Esophagus muscularis mucosa (tissue), 4 donors: ENCODE measurements at places on chromosomes 12 and 14. TPM values are rescaled to one million over a fixed set of nuclear protein-coding genes. Genes with fewer than 3 reads are reported as not detected.
A peak's percentile ranks its signal among the peaks of the same experiment; 100 is the strongest.

DNA sequence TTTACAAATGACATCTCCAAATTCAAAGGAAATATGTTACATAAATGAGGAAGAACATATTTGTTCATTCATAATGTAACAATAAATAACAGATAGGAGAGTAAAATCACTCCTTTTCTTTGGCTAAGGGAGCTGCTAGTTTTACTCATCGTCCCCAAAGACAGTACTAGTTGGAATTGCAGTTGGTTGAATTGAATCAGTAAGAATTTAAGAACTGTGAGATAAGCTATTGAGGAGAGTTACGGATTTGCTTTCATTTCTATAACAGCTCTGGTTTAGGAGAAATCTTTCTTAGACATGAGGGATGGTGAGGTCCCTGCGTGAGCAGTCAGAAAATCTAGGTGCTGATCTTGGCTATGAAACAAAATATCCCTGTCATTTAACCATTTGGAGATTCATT is 402.8 kb downstream of the AEBP2 start:
- no peak for DNase-seq
- peak overlapping the region; percentile 19 for H3K4me3 ChIP-seq
- H3K36me3 ChIP-seq = no peaks in the 10 kb centered on the region

DNA sequence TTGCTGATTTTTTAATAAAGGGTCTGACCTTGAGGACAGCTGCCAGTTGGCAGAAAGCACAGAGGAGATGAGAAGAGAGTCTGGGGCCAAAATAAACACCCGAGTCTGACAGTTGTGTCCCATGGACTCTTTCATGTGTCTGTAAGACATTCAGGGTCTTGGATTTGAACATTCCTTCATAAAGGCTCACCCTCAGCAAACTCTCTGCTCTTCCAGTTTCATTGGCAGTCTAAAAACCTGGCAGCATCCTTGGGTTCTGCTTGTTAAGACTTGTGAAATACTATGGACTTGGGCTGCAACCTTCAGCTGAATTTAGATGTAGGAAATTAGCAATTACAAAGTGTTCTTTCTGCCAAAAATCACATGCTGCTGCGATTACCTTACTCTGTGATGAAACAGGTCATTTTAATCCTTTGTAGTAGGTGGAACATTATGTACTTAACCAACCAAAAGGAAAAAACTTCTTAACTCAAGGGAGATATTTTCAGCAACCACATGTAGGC is 32.0 kb upstream of the LMNTD1 start:
- H3K27me3 ChIP-seq = no peaks in the 10 kb centered on the region
- DNase-seq = no peak
- H3K27ac ChIP-seq = peak overlapping the region; percentile 63
- H3K4me1 ChIP-seq = peaks cover 29% of the 10 kb centered on the region

DNA sequence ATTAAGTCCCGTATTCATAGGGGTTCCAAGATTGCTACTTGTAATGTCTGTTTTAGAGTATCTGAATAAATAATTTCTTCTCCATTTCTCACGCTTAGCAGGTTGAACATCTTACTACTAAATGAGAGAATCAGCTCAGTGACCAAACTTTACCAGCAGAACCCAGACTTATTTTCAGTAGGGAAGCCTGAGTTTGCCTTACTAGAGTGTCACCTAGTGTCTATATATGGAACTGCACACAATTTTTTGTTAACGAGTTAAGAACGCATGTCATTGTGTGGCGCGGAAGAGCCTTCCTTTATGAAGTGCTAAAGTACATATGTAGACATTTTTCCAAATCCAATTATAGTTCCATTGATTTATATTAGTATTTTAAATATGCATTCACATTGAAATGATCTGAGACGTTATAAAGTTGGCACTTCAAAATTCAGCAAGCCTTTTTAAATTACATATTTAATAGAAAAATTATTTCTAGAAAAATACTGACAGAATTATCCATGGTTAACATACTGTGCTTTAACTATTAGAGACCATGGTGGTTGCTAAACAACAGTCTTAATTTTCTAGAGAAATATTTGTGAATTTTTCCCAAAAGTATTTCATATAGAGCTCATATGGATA is 88.3 kb downstream of the RPS29 start:
- H3K36me3 ChIP-seq = no peaks in the 10 kb centered on the region
- H3K4me3 ChIP-seq = no peak overlapping the region
- H3K4me1 ChIP-seq = no peaks in the 10 kb centered on the region
- no peak for DNase-seq
- peaks cover 11% of the 10 kb centered on the region for H3K27me3 ChIP-seq

DNA sequence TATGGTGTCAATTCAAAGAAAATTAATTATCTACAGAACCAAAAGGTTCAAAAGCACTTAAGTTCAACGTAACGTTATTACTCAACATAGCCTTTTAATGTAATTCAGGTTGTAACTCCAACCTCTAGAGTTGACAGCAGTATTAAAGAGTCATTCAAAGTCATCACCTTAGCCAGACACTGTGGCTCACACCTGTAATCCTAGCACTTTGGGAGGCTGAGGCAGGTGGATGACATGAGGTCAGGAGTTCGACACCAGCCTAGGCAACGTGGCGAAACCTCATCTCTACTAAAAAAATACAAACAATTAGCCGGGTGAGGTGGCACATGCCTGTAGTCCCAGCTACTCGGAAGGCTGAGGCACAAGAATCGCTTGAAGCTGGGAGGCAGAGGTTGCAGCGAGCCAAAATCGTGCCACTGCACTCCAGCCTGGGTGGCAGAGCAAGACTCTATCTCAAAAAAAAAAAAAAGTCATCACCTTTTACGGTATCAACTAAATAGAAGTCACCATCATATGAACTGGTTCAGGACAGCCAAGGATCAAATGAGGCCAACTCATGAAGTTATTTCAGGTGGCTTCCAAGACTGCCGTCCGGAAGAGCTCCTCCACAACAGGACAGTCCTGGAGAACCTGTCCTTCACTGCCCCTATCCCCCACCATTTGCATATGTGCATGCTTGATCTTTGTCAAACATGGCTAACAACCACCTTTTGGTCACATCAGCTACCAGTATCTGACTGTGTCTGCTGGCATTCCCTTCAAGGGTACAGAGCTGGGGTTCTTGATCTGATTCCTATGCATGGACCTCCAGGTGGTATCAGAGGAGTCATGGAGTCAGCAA is 4.2 kb downstream of the PPTC7 start:
- H3K4me1 ChIP-seq = peaks cover 72% of the 10 kb centered on the region
- H3K27ac ChIP-seq = peak overlapping the region; percentile 77
- no peaks in the 10 kb centered on the region for H3K27me3 ChIP-seq
- H3K4me3 ChIP-seq = no peak overlapping the region

- no peak for DNase-seq
- no peaks in the 10 kb centered on the region for H3K4me1 ChIP-seq
- no peak overlapping the region for H3K4me3 ChIP-seq
- no peaks in the 10 kb centered on the region for H3K36me3 ChIP-seq
Observed at GRCh38 chr14:36947362-36947761, 225.0 kb downstream of the SLC25A21 start.

GRCh38 chr12:79778802-79779448 is 88.2 kb upstream of the PAWR start:
- no peak overlapping the region for H3K4me3 ChIP-seq
- peaks cover 44% of the 10 kb centered on the region for H3K4me1 ChIP-seq
- no peaks in the 10 kb centered on the region for H3K27me3 ChIP-seq
- H3K27ac ChIP-seq = no peak overlapping the region
- H3K36me3 ChIP-seq = peaks cover 10% of the 10 kb centered on the region

DNA sequence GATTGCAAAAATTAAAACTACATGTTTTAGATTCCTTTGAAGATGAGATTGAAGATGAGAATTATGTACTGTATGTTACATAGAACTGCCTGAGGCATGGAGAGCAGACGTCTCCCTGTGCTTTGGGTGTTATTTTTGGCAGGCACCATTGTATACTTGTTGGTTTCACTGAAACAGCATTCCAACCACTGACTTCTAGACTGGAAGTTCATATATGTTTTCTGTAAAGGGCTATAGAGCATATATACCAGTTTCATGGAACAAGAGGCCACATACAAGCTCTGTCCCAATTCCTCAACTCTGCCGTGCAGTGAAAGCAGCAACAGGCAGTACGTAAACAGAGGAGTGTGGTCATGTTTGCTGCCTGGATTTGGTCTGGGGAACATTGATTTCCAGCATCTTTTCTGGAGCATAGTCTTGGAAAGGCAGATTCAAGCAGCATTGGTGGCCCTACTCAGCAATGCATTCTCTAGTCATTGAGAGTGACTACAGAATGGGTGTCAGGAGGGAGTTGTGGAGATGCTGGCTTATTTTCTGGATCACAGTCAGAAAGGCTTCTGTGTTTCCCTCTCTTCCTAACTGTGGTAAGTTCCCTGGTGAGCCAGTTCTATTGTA is 57.6 kb upstream of the CNTN1 start:
- H3K36me3 ChIP-seq = no peaks in the 10 kb centered on the region
- no peaks in the 10 kb centered on the region for H3K4me1 ChIP-seq
- DNase-seq = no peak

DNA sequence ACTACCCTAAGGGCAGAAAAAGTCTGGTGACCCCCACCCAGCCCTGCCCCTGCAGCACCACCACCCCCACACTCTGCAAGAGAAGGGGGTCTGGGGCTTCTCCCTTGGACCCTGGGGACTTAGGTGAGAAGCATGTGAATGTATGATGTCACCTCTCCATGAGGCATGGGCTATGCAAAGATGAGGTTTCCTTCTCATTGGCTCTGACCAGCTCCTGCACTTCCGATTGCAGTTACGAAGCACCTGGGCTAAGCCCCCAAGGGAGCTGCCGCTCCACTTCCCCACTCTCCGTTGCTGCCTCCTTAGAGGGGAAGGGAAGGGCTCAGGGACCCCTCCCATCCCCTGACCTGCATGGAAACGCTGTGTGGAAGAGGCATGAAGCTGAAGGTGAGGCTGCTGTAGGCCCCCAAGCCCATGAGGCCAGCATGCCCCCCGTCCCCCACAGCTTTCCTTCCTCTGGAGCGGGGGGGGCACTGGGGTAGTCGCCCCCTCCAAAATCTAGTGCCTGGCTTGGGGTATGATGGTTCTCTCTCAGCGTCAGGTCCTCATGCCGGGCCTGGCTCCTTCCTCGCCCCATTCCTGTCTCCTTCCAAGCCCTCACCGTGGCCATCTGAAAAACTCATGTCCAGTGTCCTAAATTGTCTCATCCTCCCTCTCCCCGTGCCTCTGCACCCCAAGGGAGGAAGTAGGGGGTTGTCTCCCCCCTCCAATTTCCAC is 5.5 kb upstream of the DDX23 start:
- H3K36me3 ChIP-seq = no peaks in the 10 kb centered on the region
- no peak overlapping the region for H3K4me3 ChIP-seq
- H3K27ac ChIP-seq = no peak overlapping the region
- no peak for DNase-seq

DNA sequence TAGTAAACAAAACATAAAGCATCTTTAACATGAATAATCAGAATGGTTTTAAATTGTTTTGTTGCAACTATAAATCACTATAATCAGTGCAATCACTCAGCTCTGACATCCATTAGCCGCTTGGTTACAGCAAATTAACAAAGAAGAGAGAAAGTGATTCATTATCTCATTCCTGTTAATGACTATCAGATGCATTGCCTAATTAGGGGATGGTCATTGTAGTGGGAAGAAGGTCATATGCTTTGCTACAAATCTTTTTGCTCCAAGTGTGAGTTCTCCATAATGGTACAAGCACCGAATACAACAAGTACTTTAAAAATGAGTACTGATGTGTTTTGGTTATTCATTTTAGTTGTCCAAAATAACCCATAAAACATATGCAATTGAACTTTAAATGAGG is 272.0 kb downstream of the AKAP6 start:
- no peak overlapping the region for H3K4me3 ChIP-seq
- H3K27me3 ChIP-seq = no peaks in the 10 kb centered on the region
- DNase-seq = no peak
- peaks cover 6% of the 10 kb centered on the region for H3K4me1 ChIP-seq
- H3K27ac ChIP-seq = no peak overlapping the region

DNA sequence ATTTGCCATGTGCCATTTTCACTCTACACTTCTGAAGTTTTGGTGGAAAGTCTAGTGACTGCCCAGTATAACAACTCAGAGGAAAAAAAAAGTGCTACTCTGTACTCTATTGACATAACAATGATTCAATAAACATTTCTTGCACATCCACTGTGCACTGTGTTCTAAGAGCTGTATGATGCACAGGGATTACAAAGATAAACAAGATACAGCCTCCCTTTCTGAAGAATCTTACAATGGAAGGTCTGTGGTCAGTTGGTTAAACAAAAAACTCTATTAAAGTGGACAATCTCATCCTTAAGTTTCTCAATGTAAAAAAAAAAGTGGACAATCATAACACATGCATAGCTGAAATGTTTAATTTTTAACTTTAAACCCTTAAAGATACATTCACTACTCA is 105.7 kb upstream of the RASSF8 start:
- H3K4me1 ChIP-seq = peaks cover 8% of the 10 kb centered on the region
- H3K27ac ChIP-seq = no peak overlapping the region
- H3K4me3 ChIP-seq = no peak overlapping the region

GRCh38 chr12:88437226-88437625 is 143.0 kb downstream of the KITLG start:
- peaks cover 30% of the 10 kb centered on the region for H3K4me1 ChIP-seq
- H3K27me3 ChIP-seq = no peaks in the 10 kb centered on the region
- no peak overlapping the region for H3K4me3 ChIP-seq
- no peak overlapping the region for H3K27ac ChIP-seq

DNA sequence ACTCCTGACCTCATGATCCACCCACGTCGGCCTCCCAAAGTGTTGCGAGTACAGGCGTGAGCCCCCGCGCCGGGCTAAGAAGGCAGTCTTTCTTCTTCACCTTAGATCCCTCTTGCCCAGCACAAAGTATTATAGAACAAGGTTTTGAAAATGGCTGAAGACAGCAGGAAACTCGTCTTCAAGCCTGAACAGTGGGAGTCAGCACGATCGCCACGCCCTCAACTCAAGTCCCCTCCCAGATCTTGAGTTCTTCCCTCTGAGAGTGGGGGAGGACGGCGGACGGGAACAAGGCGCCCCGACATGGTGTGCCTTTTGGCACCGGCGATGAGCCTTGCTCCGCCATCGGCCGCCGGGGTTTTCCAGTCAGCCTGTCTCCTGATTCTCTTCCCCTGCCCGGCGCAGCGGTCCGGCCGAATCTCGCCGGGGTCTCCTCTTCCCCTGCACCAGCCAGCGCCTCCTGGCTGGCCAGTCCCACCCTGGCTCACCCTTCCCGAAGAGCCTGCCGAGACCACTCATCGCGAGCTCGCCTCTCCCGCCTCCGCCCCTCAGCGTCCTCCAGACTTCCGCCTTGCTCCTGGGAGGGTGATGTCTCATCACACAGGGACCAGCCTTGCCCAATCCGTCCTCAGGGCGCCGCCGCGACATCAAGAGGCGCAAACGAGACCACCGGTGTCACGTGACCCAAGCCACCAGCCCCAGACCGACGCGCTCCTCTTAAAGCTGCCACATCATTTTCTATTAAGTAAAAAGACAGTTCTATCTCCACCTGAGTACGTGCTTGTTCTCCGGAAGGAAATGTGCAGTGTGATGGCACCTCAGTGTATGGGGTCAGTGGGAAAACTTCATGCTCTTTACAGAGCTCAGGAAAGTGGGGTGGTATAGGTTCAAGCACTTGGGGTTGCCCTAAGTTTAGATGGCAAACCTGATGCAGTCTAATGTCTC is at the start of gene CHMP4A:
TSS of gene CHMP4A (minus strand) at position 565 of the 942 bp plus-strand sequence. CDS start at position 516, 49 bp downstream.
- DNase-seq = peak; percentile 100
- H3K27me3 ChIP-seq = peaks cover 6% of the 10 kb centered on the region
- H3K27ac ChIP-seq = peak within 1 kb of the TSS; percentile 97
- peaks cover 45% of the 10 kb centered on the region for H3K4me1 ChIP-seq
- peak within 1 kb of the TSS; percentile 97 for H3K4me3 ChIP-seq

GRCh38 chr14:28780843-28781820 is 14.5 kb downstream of the FOXG1 start:
- no peaks in the 10 kb centered on the region for H3K27me3 ChIP-seq
- no peak overlapping the region for H3K4me3 ChIP-seq
- DNase-seq = no peak
- H3K27ac ChIP-seq = no peak overlapping the region
- H3K36me3 ChIP-seq = no peaks in the 10 kb centered on the region
- H3K4me1 ChIP-seq = peaks cover 17% of the 10 kb centered on the region

TMEM121 gene
- total RNA-seq = 13.0 TPM

LRP1-AS gene
- not detected for total RNA-seq

KRT3 gene
- not detected for total RNA-seq

STAC3 gene
- total RNA-seq = 0.42 TPM

TNFAIP2 gene
- total RNA-seq = 29.0 TPM
